ENCODE measurements at places on chromosomes 2 and 18.

GRCh38 chr2:38010995-38011394 lies 65.0 kb downstream of the CYP1B1 start:
- no peak for DNase-seq

DNA sequence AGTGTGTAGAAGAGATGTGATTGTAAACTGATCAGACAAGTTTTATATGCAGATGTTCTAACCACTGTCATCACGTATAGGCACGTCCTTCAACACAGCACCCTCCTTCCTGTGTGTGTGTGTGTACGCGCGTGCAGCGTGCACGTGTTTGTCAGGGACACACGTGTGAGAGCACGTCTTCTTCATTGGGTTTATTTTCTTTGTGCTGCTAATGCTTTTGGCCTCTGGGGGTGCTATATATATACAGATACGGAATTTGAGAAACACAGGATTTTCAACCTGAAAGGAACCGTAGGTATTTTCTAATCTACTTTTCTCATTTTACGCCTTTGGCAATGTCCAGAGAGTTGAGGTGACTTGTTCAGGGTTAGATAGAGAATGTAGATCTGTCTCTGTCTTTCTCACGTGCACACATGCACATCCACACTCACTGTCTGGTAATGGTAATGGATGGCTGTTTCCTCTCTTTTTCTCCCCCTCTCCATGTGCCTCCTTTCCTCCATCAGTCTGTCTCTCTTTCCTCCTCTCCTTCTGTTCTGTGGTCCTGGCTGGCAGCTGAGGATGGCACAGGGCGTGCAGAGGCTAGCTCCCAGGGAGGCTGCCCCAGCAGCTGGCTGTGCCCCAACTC lies 13.4 kb upstream of the CELF4 start:
- DNase-seq: no peak

- no peak for DNase-seq
Observed at GRCh38 chr18:55840601-55841170, 252.7 kb upstream of the TCF4 start.

DNA sequence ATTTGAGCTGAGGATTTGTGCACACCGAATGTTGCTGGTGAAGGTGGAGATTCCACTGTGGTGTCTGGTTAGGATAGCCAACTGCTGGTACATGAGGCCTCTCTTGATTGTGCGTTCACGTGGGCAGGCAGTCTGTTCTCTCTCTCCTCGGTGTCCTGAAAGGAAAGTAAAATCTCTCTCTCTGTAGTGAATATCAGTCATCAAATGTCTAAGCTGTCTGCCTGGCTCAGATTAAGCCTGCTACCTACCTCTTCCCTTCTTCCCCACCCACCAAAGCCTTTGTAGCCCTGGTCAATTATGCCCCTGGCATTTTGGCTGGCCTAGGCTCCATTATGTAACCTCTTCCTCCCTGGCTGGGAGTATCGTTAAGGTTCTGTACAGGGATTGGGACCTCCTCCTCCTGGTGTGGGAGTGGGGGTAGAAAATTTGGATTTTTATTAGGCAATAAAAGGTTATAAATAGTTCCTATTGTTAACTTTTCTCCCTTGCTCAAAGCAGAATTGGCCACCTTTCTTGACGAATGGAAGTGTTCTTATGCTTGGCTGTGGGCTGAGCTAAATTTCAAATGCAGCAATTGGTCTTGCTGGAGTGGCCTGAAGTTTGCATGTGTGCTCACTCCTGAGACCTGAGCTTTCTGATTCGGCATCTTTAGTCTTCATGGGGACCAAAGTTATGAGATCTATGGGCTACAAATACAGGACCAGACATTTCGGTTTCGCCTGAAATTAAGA lies 148.8 kb downstream of the WDSUB1 start:
- no peak for DNase-seq

- no peak for DNase-seq
Observed at GRCh38 chr18:26091047-26091630, 726 bp upstream of the SS18 start.

DNA sequence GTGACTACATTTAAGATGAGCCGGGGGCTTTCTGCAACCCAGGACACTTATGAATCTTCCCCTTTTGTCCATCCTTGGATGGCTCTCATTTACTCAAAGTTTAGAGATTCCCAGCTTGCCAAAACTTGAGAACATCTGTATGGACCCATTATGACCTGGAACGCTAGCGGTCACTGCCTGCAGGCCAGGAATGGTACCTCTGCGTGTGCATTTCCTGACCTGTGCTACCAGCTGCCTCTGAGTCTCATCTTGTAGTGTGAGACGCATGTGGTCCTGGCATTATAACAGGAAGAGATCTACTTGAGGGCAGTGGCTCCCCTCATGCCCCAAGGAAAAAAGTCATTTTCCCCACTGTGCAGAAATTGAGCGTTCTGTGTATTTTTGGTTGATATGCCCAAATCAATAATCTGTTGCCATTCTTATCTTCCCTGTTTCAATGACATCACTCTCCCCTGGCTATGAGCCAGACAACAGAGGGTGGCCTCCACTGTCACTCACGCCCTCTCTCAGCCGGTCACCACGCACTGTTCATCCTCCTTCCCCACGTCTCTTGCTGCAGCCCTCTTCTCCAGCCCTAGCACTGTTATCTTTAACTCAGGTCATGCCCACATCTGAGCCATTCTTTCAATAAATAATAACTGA lies 28.5 kb upstream of the NPAS2 start:
- DNase-seq: no peak

GRCh38 chr2:21268878-21269224 lies 145.1 kb downstream of the TDRD15 start:
- no peak for DNase-seq

DNA sequence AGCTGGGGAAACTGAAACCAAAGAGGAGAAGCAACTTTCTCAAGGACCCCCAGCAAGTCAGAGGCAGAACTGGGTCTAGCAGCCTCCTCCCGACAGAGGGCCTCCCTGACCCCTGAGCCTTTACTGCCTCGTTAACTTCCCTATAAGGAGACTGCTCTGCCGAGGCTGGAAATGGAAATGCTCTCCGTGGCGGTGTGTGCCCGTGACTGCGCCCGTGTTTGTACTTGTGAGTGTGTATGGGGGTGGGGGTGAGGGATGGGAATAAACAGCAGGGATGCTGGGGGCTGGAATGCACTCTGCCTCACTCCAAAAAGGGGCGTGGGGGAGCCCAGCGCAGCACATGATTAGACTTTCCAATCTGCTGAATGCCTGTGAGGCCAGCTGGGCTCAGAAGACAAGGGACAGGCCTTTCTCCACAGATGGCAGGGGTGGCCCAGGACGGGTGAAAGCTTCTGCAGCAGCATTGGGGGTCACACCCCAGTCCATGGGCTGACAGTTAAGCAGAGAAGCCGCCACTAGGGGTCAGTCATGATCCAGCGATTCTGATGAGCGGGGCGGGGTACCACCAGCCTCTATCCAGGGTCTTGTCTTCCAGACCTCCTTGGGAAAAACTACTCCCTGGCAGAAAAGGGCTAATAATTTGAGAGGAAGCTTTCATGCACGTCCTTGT lies 26.8 kb downstream of the MPHOSPH10 start:
- peak; percentile 45 for DNase-seq

GRCh38 chr2:12965540-12966269 lies 249.0 kb downstream of the TRIB2 start:
- DNase-seq: no peak

- no peak for DNase-seq
Observed at GRCh38 chr2:54675738-54676137, 47.7 kb upstream of the EML6 start.

GRCh38 chr18:76587879-76588271 lies 92.8 kb upstream of the ZNF516 start:
- DNase-seq: no peak

DNA sequence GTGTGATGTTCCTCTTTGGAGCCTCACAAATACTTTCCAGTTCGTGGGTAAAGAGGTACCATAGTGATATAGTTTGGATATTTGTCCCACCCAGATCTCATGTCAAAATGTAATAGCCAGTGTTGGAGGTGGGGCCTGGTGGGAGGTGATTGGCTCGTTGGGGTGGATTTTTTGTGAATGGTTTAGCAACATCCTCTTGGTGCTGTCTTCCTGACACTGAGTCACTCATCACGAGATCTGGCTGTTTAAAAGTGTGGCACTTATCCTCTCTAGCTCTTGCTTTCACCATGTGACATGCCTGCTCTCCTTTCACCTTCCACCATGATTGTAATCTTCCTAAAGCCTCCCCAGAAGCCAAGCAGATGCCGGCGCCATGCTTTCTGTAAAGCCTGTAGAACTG lies 3.0 kb upstream of the CCDC93 start:
- DNase-seq: no peak

- peak; percentile 20 for DNase-seq
Observed at GRCh38 chr2:164840930-164841718, 499 bp downstream of the COBLL1 start.

- DNase-seq: no peak
Observed at GRCh38 chr2:177098001-177098613, 114.5 kb upstream of the HNRNPA3 start.

DNA sequence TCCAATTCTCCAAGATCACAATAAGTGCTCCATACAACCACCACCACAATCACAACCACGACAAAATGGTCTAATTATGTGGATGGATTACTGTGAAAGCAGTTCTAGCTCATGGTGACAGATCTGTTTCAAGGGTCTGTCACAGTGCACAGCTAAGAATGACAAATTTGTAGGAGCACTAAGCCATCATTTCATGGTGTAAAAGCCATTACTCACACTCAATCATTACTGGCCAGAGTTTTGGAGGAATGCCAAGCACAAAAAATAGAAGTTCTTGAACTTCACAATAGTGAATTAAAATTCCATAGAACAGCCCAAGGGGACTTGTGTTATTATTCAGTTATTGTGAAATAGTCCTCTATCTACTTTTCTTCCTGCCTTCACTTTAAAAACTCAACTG lies 2.3 kb downstream of the CPS1 start:
- no peak for DNase-seq

DNA sequence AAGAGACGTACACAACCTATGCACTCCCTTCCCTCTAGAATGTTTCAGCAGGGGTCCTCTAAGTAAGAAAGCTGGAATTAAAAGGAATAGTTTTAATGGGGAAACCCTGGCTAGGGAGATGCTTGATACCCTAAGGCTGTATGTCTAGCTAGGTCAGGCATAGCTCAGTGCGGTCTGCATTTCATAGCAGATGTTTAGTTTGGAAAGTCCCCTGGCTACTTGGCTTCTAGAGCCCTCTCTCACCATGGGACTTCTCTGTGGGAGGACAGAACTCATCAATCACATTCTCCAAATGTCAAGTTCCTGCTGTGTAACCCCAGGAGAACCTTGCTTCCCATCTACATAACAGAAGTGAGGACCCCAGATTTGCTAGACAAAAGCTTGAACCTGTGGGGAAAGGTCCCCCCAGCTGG lies 24.1 kb upstream of the ANXA4 start:
- DNase-seq: no peak

GRCh38 chr2:163157891-163158496 lies 319.4 kb upstream of the KCNH7 start:
- DNase-seq: no peak

DNA sequence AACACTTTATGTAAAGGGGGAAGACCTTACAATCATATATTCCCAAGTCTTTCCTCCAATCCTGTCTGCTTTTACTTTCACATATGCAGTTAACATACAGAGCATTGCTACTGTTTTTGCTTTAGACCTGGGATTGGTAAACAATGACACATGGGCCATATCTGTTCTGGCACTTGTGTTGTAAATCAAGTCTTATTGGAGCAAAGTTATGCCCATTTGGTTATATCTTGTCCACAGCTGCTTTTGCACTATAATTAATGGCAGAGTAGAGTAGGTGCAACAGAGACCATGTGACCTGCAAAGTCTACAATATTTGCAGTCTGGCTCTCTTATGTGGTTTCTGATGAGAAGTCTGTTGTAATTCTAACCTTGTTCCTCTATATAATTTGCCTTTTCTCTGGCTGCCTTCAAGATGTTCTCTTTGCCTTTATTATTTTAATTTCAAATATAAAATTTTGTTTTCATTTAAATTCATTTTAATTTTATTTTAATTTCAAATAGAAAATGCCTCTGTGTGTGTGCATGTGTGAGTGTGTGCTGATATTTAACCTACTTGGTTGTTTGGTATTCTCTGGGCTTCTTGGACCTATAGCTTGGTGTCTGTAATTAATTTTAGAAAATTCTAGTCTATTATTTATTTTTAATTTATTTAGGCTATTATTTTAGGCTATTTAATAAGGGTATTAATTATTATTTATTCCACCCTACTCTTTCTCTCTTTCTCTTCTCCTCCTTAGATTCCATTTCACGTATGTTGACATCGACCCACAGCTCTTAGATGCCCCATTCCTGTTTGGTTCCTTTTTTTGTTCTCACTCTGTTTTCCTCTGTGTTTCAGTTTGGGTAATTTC lies 16.8 kb upstream of the LPIN1 start:
- DNase-seq: no peak

DNA sequence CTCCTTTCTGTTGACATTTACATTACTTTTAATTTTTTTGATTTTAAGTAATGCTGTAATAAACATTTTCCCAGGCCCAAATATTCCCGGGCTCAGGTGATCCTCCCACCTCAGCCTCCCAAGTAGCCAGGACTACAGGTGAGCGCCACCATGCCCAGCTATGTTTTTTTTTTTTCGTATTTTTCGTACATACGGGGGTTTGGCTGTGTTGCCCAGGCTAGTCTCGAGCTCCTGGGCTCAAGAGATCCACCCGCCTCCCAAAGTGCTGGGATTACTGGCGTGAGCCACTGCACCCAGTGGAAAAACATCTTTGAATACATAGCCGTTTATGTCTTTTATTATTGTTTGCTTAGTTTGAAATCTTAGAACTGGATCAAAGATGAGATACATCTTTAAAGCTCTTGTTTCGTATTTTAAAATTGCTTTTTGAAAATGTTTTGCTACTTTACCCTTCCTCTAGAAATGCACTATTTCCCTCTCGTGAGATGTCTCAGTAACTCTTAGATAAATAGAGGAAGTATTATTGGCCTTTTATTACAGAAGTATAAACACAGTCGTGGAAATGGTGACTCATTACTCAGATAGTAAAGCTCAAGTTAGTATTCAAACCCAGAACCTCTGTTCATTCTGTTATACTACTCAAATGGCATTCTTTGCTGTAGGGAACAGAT lies 2.4 kb downstream of the SMCHD1 start:
- DNase-seq: no peak

DNA sequence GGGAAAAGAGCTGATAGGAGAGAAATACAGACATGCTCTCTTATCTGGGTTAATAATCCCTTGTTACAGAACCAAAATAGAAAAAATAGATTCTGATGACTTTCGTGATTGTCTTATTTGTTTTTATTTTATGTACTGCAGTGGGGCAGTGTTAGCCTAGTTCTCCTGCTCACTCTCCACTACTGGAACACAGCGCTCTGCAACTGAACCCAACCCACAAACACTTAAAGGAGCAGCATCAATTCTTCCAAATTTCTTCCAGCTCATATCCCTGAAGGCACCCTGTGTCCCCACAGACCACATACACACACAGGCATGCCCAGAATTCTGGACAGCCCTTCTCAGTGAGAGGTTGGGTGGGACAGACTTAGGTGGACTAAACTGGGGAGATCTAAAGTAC lies 160.6 kb downstream of the SS18 start:
- DNase-seq: no peak

Measured in globus pallidus (tissue), 1 donor.